ENCODE measurements at places on chromosomes 16 and 17.

GRCh38 chr17:82802075-82802780, 37.6 kb downstream of the ZNF750 start:
- DNase-seq: no peak

DNA sequence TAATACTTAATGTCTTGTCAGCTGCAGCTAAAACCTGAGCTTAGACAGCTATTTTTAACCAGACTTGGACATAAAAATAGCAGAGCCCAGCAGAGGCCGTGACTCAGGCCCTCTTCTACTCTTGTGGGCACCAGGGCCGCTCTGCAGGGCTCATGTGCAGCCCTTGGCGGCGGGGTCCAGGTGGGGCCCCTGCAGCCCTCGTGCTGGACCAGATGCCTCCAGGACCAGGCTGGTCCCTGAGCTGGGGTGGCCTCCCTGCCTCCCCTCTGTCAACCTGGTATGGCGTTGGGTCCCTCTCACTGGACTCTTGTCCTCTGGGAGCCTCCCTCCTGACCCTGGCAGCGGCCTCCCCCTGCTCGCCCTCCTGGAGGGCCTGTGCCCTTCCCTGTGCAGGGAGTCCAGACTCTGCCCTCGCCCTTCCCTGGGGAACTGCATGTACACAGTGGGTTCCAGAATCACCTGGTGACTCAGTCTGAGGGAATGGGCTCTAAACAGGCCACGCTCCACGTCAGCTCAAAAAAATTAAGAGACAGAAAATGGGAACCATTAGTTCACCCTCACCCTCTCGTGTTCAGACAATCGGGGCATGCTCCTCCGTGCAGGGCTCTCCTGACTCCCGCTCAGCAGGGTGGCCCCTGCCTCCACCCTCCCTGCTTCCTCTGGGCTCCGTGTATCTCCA, 9.7 kb downstream of the CDK5R1 start:
- DNase-seq: peak; percentile 86

DNA sequence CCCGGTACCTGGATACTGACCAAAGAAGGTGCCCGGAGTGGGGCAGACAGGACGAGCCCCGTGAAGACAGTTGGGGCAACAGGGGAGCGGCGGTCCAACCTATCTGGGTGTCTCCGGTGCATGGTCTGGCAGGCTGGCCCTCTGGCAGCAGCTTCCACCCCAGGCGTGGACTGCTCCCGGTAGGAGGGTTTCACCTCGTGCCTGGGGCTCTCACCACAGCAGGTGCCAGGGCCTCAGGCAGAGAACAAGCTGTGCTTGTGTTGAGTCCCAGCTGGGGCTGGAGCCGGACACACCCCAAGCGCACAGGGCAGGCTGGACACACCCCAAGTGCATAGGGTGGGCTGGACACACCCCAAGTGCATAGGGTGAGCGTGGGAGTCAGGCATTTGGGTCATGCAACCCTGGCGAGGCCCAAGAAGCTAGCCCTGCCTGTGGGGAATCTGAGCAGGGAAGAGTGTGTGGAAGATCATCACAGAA, 1.5 kb upstream of the FBXL16 start:
- DNase-seq: no peak

DNA sequence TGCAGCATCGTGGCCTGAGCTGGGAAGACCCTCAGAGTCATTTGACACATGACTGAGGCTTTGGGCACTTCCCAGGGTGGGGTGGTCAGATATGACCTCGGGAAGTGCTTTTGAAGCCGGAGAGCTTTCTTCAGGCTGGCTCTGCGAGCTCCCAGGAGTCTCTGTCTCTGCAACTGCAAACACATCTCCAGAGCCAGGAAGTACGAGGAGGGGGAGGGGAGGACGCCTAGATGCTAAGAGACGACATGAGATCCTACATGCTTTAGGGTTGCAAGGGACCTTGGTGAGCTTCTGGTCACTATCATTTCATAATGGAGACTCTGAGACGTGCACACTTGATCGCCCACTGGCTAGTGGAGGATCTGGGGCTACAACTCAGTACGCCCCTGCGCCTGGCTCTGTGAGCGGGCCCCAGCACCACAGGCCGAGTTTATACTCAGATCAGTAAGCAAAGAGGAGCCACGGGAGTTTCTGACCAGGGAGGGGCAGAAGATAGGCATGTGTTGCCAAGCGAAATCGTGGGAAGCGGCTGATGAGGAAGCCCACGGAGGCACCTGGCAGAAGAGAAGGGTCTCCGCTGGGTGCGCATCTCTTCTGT, 527 bp upstream of the MGAT5B start:
- DNase-seq: no peak

GRCh38 chr16:70428178-70428998, 10.5 kb downstream of the ST3GAL2 start:
- peak; percentile 87 for DNase-seq

- DNase-seq: no peak
These were observed 115.9 kb downstream of the ZFHX3 start for GRCh38 chr16:72932050-72932449.

GRCh38 chr16:73149334-73149733, 101.4 kb upstream of the ZFHX3 start:
- DNase-seq: no peak

GRCh38 chr16:53433509-53433908, 762 bp upstream of the RBL2 start:
- DNase-seq: no peak

GRCh38 chr17:77318491-77319210, 177.9 kb downstream of the SEC14L1 start:
- no peak for DNase-seq

GRCh38 chr17:77706938-77707337, 251.6 kb upstream of the TNRC6C start:
- no peak for DNase-seq

GRCh38 chr17:76188213-76189016, 47.4 kb upstream of the FOXJ1 start:
- no peak for DNase-seq

DNA sequence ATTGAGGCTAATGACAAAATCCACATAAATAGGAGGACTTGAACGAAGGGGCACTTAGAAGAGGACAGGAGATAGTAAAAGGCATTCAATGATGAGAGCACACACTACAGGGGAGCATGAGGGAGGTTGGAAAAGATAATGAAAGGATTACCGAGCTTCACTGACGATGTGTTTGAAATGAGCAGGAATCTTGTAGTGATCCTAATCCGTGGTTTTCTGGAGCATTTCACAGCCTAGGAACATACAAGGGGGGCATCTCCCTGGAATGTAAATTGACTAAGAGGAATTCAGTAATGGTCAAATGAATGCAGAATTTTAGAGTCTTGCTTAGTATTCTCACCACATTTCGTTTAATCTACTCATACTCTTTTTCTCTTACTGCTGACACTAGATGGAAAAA, 5.2 kb downstream of the ATMIN start:
- DNase-seq: no peak

GRCh38 chr16:28538733-28539596, at the start of gene NUPR1:
Gene NUPR1 (minus strand): TSS chr16:28538974. CDS start chr16:28538907, 67 bp downstream.
- DNase-seq: peak; percentile 65

DNA sequence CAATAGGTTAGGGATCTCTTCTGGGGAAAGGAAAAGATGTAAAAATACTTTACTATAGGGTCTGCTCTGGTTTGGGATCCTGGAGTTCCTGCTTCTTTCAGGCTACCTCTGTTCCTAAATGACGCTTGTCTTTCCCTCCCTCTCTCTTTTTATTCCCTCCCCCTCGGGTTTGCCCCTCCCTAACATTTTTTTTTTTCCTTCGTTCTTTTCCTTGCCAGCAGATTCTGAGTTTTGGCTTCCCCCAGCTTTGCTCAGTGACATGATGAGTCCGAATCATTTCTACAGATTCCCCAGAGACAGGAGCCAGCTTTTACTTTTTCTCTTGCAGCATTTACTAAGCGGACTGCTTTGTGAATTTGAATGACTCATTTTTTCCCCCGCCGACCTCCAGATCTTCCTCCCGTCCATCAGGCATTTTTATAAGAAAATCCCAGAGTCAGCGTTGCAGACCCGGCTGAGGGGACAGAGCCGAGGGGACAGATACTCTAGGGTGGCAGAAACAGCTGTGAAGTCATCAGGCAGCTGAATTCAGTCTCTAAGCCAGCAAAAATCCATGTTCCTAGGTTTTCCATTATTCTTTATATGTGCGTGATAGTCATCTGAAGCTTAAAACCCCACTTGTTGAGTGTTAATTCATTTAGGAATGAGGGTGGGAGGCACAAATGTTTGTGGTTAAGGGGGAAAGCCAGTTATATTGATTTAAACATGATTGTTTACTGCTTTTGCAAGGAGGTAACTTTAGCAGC, at the start of gene TMEM100:
TSS of gene TMEM100 (minus strand) at position 123 of the 746 bp plus-strand sequence. CDS start 1,794 bp downstream, outside the sequence.
- DNase-seq: no peak

- DNase-seq: no peak
These were observed 98.7 kb downstream of the TRIM37 start for GRCh38 chr17:59007995-59008394.

DNA sequence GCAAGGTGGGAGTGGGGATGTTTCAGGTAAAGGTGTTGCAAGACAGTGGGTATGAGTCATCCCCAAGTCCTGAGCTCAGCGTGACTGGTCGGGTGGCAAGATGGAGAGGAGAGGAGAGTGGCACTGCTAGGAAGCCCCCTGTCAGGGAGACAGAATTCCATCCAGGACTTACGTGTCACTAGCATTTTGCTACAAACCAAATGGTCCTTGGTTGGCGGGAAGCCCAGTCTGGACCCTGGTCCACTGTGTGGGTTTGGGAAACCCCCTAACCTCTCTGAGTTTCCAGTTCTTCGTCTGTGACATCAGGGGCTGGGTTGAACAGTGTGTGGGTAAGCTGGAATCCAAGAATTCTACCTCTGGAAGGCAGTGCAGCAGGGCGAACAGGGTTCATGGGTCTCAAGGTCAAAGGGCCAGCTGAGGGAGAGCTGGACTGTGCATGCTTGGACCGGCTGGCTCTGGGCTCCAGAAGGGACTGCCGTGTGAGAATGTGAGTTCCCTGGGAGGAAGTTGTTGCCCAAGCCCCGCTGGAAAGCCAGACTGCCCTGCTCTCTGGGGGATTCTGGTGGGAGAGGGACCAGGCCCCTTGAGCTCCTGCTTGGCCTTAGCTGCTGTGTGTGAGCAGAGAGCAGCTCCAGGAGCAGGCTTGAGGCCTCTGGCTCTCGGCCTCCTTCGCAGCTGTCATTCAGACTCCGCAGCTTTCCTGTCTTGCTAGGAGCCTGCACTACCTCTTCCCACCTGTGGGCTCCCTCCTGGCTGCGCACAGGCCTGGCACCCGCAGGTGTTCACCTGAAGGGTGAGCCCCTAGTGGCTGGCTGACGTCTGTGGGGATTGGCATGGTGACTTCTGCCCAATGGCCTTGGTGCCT, 84.6 kb downstream of the NT5M start:
- no peak for DNase-seq

DNA sequence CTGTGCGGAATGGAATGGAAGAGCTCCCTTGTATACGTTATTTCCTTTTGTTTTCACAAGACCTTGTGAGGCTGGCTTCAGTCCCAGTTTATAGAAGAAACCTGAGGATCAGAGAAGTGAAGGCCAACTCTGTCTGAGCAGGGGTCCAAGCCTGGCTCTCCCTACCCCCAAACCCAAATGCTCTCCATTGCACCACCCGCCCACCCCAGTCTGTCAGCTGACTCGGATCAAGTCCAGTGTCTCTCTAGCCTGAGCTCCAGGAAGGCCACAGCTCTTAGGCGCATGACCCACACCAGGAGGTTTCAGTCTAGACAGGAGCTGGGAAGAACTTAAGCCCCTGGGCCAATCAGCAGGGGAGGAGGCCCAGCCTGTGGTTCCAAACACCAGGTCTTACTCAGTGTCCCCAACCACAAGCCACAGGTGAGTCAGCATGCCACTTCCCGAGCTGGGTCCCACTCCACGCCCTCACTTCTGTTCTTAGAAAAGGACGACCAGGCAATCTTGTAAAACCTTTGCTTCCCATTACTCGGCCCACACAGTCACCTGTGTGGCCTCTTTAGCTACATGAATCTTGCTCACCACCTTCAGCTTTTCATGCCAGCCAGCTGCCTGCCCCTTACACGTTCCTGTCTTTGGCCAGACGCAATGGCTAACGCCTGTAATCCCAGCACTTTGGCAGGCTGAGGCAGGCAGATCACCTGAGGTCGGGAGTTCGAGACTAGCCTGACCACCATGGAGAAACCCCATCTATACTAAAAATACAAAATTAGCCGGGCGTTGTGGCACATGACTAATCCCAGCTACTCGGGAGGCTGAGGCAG, 27.8 kb downstream of the TK2 start:
- DNase-seq: peak; percentile 34

GRCh38 chr16:23784811-23785447, 30.1 kb downstream of the CHP2 start:
- DNase-seq: no peak

DNA sequence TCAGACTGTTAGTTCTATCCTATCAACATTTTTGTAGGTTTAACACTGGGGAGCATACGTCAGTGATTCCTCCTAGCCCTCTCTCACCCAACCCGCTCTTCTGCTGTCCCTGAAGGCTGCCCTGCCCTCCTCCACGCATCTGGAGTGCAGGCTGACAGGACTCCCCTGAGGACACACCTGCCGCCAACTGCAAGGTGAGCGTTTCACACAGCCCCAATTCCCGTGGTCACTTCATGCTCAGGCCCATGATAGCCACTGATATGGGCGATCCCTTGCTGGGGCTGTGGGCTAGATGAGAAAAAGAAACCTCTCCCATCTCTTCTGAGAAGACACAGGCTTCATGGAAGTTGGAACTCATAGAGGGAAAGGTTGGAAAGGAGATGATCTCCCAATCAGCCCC, 91.0 kb downstream of the KCNJ12 start:
- no peak for DNase-seq

GRCh38 chr16:8489580-8489979, 100.7 kb downstream of the TMEM114 start:
- DNase-seq: no peak

DNA sequence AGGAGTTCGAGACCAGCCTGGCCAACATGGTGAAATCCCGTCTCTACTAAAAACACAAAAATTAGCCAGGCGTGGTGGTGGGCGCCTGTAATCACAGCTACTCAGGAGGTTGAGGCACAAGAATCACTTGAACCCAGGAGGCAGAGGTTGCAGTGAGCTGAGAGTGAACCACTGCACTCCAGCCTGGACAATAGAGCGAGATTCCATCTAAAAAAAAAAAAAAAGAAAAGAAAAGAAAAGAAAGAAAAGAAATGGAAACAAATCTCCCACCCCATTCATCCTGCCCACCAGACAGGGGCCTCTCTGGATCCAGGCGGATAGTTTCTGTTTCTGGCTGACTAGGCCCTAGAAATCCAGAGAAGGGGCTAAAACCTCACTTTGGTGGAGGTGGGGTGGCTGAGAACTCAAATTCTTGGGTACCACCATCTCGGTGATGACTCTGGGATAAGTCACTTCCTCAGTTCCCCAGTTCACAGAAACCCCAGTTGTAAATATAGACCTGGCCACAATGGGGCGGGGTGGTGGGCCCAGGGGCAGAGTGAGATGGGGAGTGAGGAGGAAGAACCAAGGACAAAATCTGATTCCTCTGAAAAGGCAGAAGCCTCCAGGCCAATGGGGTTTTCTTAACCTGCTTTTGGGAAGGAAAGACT, 22.2 kb downstream of the SOCS1 start:
- DNase-seq: no peak

GRCh38 chr17:79974566-79975497, 60.8 kb downstream of the TBC1D16 start:
- no peak for DNase-seq

- no peak for DNase-seq
These were observed 538 bp downstream of the TM4SF5 start for GRCh38 chr17:4772235-4772613.

- DNase-seq: no peak
These were observed 112.0 kb upstream of the CREBBP start for GRCh38 chr16:3992297-3993051.

GRCh38 chr17:6775871-6776405, at the start of gene FBXO39:
Gene FBXO39 (plus strand): TSS chr17:6776215. CDS start chr17:6779869, 3,654 bp downstream.
- no peak for DNase-seq
